A549 treated with GW870086 at 1 μM for 4 hours (cell line): ENCODE measurements at places on chromosomes 4 and X. TPM values are rescaled to one million over a fixed set of nuclear protein-coding genes. Genes with fewer than 3 reads are reported as not detected.

Gene INTS6L
- 0.08 to 0.31 TPM (median 0.14 TPM) in 5 replicates for total RNA-seq

Gene CFAP47
- not detected in 5 replicates for total RNA-seq

Gene CT47A1
- total RNA-seq, result not detected in 5 replicates

Gene IBSP
- not detected in 5 replicates for total RNA-seq

Gene NHSL2
- 0.26 to 0.37 TPM (median 0.31 TPM) in 5 replicates for total RNA-seq

Gene CSAG3
- total RNA-seq, result not detected in 5 replicates

Gene GAGE2A
- not detected in 5 replicates for total RNA-seq

Gene DCAF8L1
- not detected in 5 replicates for total RNA-seq

Gene OTUD4
- 11.1 to 17.7 TPM (median 15.5 TPM) in 5 replicates for total RNA-seq

Gene CENPI
- 9.7 to 15.4 TPM (median 12.8 TPM) in 5 replicates for total RNA-seq

Gene ZNF674
- 2.3 to 4.4 TPM (median 2.5 TPM) in 5 replicates for total RNA-seq

Gene ADH1B
- not detected in 5 replicates for total RNA-seq
